Activated T-helper 9 cell treated with anti-CD3 and anti-CD28 coated beads, Interleukin-2, amount 50 U/mL, for 16 hours (primary cell): ENCODE measurements at places on chromosomes 12 and 14.
A peak's percentile ranks its signal among the peaks of the same experiment; 100 is the strongest.

DNA sequence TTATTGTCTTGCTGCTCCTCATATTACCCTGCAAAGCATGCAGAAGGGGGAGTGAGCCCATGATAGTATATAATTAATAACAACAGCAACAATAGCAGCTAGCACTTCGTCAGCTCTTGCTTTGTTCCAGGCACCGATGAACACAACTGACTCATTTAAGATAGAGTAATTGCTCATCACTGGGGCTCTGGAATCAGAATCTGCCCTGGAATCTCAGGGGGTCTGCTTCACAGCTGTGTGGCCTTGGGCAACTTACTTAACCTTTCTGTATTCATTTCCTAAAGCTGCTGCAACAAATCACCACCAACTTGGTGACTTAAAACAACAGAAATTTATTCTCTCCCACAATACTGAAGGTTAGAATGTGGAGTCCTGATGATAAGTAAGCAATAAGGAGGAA is 55.0 kb upstream of the PSMC1 start:
- DNase-seq, result no peak

DNA sequence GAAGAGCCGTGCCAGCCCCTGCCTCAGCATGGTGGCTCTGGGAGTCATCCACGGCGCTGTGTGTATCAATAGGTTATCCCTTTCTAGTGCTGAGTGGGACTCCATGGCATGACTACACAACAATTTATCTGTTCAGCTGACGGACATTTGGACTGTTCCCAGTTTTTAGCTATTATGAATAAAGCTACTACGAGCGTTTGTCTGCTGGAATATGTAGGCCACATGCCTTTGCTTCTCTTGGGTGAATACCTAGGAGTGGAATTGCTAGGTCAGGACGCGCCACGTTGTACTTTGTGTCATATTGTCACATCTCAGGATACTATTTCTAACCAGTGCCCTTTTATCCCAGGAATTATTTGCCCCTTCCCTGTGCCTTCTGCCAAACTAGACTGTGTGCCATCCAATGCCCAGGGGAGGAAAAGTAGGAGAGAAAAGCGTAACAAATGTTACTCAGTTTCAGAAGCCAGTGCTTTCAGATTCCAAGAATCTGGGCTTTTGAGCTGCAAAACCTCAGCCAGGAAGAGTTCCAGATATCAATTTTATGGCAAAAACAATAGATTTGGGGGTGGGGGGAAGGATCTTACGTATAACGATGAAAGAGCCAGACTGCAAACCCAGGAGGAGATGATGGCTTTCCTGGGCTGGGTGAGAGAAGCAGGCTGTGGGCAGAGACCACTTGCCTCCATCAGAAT is 62.5 kb upstream of the NCOR2 start:
- no peak for DNase-seq

GRCh38 chr14:48857366-48857765 is 728.8 kb downstream of the RPS29 start:
- DNase-seq, result no peak

DNA sequence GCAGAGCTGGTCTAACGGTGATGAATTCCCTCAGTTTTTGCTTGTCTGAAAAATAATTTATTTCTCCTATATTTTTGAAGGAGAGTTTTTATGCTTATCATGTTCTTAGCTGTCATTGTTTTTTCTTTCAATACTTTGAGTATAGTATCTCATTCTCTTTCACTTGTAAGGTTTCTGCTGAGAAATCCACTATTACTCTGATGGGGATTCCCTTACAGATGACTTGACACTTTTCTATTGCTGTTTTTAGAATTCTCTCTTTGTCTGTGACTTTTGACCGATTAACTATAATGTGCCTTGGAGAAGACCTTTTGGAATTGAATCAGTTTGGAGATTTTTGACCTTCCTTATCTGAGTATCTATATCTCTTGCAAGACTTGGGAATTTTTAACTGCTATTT is 139.6 kb downstream of the PRKD1 start:
- DNase-seq, result no peak

DNA sequence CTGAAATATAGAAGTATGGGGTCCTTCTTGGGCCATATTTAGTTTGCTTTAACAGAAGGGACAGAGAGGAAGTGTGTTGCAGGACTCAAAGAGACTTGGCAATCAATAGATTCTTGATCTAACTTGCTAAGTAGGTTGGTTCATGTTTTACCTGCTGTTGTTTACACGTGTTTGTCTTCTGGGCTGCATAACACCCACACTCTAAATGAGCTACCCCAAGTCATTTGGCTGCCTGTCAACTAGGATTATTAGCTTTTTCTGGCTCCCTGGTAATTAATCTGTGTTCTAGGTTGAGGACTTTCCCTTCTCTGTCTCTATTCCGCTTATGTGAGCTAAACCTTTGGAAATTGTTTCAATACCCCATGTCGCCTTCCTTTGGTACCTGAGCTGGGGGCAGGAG is 10.1 kb upstream of the TBPL2 start:
- DNase-seq, result no peak

DNA sequence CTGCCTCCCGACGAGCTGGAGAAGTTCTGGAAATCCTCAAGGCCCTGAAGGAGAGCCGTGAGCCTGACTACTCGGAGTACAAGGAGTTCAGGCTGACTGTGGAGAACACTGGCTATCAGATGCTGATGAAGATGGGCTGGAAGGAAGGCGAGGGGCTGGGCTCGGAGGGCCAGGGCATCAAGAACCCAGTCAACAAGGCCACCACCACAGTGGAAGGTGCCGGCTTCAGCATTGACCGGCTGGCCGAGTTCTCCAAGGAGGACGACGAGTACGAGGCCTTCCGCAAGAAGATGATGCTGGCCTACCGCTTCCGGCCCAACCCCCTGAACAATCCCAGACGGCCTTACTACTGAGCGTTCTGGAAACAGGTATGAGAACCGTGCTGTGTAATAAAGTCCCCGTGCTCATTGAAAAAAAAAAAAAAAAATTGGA is 366.1 kb upstream of the ATXN7L3B start:
- DNase-seq, result no peak

DNA sequence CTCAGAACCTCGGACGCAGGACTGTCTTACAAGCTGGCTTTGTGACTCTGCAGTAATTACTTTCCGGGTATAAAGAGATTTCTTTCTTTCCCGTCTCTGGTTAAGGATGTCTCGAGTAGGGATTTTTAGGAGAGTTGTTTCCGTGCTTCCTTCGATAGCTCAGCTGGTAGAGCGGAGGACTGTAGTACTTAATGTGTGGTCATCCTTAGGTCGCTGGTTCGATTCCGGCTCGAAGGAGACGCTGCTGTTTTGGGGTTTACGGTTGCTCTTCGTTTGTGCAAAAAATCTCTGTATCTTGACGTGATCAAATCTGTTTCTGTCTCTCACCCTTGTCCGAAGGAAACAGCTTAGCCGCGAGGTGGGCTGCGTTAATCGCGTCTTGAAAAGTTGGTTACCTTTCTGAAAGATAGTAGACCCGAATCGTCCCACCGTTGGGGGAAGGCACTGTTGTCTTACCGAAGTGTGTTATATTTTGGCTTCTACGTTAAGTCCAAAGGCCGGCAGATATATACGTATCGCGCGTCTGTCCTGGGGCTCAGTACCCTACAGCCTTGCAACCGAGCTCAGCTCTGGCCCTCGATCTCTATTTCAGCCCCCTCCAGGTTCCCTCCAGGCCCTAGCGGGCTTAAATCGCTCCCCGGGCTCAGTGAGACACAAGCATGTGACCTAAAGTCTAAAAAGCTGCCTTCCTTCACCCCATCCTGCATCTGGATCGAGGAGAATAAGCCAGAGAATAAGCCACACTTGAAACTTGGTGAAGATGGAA is 1.1 kb upstream of the RNASE4 start:
- peak; percentile 57 for DNase-seq
